ENCODE measurements at places on chromosomes 2 and 18.

DNA sequence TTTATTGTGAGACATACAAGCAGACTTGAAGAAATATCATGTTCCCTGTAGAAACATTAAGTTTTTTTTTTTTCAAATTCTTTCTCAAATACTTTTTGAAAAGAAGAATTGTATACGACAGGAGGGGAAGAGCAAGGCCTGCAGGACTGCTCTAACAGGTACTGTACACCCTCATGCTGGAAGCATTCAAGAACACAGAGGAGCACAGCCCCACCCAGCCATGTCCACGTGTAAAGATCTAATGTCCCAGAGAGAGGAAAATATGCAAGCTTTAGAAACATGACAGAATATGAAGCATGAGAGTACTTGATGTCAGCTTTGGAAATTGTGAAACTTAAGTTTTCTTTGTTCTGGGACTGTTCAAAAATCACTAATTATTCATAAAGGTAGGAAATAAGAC is 191.6 kb downstream of the TTC32 start:
- no peak for DNase-seq

DNA sequence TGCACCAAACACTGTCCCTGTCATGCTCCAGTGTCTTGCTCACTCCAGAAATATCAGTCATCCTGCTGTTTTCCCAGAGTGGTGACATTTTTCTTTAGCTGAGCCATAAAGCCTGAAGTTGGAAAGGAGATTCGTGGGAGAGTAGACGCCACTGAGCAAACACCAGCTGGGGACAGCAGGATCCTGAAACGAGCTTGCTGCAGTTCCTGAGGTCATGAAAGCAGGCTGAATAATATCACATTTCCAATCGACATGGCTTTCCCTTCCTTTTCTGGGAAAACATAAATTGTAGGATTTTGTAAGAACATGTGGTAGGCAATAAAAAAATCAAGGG is 276.4 kb downstream of the CDCA7 start:
- DNase-seq = no peak

DNA sequence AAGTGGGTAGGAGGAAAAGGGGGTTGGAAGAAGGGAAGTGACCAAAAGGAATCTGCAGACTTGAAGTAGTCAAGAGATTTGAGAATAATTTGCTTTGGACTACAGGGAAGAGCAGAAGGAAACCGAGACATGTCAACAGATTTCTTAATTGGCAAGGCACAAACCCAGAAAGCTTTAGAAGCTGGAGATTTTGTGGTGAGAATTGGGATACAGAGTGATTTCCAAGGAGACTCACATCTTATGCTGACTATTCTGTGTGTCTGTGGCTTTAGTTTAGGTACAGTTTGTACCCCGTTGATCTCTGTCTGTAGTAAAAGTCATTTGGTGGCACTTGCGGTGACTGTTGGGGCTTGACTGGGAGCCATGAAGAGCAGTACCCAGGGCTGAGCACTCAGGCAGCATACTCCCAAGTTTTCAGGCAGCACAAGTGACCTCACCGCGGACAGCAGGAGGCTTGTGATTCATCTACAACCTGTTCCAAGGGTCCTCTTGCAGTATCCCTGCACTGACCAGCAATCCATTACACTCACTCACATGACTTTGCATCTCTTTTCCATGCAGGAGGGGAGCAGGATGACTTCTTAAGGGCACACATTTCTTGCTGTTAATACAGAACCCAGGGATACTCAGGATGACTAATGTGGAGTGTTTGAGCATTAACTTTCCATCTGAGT is 97.1 kb upstream of the TNP1 start:
- no peak for DNase-seq

DNA sequence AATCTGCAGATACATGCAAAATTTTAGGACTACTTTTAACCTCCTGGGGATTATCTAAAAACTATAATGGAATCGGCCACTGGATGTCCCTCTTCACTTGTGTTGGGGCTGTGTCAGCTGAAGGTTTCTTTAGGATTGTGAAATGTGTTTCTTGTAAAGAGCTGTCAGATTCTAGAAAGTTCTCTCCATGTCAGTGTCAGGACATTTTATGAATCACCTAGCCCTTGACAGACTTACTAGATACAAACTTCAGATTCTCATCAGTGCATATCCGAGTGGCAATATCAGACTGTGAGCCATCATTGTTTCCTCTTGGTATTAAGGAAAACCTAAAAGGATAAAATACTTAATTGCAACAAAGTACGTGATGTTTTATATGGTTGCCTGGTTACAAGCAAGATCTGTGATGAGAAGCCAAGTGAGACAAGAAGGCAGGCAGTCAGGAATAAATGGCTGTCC is 107.3 kb downstream of the CPS1 start:
- no peak for DNase-seq

- no peak for DNase-seq
These were observed 150.7 kb downstream of the RAB3GAP1 start for GRCh38 chr2:135202751-135203150.

DNA sequence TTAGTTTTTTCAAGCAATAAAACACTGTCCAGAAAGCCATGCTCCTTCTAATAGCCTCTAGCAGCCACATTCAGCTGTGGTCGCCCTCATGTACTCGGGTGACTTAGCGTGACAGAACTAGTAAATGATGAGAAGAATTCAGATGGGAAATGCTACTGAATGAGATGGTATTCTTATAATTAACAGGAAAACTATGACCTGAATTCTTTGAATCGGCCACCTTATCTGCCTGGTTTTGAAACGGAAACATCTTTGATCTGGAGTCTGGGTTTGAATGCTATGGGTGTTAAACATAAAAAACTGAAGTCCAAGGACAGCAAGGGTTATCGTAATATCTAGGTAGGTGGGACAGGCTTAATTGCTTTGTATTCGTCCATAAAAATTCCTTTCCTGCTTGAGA is 138.8 kb upstream of the DNMT3A start:
- DNase-seq = no peak

GRCh38 chr2:151043484-151043883 is 218.2 kb downstream of the RBM43 start:
- no peak for DNase-seq

GRCh38 chr2:59932341-59932740 is 621.1 kb downstream of the BCL11A start:
- no peak for DNase-seq

- no peak for DNase-seq
These were observed 286.0 kb downstream of the LPIN1 start for GRCh38 chr2:12032398-12032797.

DNA sequence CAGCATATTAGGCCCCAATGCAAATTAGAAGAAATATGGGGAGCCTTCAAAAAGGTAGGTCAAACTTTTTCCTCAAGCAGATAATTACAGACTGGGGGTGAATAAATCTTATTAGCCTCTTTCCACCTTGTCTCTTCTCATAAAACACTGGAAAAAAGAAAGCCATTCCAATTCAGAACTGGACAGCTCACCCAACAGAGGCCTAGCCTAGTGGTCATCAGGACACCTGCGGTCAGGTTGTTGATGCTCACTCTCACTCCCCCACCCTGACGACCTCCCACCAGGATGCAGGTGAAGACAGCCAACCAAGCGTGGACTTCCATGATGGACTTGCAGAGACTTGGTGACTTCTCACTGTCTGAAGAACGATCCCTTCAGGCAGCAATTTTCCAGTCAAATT is 207.1 kb downstream of the ALK start:
- no peak for DNase-seq

Measured in activated effector memory CD4-positive, alpha-beta T cell treated with Interleukin-2 at 50 U/mL for 16 hours (primary cell).